Memory B cell (primary cell): ENCODE measurements at places on chromosomes 2 and 18.

DNA sequence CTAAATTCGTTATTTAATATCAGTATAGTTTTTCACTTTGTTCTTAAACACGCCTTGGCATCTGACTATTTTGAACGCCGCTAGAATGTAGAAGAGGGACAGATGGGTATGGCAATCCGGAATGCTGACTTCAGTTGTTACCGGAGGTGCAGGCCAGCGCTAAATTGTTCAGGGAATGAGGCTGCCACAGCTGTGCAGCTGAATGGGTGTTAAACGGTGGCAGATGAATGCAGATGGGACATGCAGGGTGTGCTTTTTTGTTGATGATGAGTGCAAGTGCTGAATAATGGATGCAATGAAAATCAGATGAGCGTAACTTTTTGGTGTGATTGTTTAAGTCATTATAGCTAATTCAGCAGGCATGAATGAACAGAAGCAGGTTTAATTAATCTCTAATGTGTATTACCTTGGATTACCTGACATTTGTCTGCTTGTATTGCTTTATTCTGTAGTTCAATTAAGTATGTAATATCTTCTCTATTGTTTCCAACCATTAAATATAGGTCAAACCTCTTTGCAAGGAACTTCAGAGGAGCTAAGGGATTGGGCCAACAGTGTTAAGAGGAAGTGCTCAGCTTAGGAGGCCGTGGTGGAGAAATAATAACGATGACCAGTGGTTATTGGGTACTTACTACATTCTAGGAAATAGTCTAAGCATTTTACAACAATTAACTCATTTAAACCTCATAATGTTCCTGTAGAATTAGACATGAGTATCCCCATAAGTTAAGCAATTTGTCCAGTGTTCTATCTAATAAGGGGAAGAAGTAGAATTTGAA is 11.9 kb upstream of the CREG2 start:
- no peak for DNase-seq

DNA sequence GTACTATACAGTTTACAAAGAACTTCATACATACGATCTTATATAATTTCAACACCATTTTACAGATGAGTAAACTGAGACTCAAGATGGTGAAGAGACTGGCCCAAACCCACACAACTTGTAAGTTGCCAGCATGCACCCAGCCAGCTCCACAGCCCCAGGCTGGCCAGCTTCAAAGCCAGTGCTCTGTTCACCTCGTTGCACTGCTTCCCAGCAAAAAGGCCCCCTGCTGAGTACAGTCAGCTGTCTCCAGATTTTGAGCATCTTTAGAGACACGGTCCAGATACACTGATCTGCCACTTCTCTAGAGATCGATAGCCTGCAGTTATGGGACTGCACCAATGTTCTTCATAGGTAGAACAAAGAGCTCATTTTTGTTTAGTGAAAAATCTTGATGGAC is 257.2 kb upstream of the CHAC2 start:
- DNase-seq = no peak

DNA sequence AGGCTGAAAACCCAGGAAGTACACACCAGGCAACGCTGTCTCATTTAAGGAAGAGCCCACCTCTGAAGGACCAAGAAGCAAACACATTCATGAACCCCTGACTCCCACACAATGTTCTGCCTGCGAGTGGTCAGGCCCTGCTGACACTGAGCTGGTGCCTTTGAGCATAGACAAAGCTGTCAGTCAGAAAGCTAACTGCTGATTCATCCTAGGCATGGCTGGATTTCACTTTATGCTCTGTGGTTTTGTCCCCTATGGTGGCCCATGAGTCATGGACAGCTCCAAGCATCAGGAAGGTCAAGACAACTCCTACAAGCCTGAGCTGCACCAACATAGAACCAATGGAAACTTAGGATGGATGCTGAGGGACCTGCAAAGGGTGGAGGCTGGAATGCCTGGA is 78.9 kb downstream of the UXS1 start:
- no peak for DNase-seq

DNA sequence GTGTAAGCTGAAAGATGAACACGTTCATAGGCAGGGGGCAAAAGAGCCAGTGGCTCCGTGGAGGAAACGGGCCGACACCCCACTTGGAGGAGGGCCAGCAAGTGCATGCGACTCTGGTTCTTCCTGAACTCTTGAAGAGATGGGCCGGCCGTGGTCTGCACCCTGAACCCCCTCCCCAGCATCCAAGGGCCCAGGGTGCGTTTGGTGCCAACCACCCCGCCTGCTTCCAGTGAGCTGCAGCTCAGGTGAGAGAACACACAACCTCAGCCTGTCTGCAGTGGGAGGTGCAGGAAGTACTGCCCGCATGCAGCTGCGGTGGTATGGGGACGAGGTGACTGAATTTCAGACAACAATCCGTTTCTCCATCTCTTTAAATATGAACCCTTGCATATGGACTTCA is 58.9 kb downstream of the ADNP2 start:
- DNase-seq = no peak

- no peak for DNase-seq
These were observed 79.7 kb downstream of the AGAP1 start for GRCh38 chr2:235573331-235574221.
